ENCODE measurements at places on chromosomes 12 and 14.

DNA sequence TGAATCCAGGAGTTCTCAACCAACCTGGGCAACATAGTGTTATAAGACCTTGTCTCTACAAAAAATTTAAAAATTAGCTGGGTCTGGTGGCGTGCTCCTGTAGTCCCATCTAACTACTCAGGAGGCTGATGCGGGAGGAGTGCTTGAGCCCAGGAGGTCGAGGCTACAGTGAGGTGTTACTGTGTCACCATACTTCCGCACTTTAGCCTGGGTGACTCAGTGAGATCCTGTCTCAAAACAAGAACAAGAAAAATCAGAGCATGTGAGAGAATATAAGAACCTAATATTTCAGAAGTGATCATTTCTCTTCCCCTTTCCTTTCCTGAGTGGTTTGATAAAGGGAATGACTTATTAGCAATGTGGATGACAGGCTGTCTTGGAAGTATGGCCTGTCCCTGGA lies 9.5 kb downstream of the TRAF3 start:
- DNase-seq = no peak

DNA sequence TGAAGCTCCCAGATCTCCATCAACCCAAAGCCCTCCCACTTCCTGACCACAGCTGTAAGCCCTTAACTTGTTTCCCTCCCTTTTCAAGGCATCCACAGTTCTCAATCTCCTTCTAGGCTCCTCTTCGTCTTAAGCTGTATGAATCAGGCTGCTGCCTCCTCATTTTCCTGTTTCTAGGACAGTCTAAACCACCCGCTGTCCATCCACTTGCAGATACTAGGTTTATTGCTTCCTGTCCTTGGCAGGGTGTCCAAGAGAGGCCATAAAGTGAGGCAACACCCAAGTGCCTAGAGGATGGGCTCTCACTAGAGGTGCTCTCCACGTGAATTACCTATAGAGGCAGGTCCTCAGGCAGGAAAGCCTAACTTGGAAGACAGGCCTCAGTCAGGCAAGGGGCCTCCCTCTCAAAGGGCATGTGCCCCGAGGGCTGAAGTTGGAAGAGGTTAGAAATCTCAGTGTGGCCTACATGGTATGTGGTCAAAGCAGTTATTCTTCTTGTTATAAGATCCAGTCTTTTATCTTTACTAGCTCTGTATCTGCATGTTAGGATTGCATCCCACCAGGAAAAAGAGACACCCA lies 8.8 kb upstream of the TMEM106C start:
- no peak for DNase-seq

GRCh38 chr12:41604830-41605229 lies 416.7 kb downstream of the PDZRN4 start:
- no peak for DNase-seq

DNA sequence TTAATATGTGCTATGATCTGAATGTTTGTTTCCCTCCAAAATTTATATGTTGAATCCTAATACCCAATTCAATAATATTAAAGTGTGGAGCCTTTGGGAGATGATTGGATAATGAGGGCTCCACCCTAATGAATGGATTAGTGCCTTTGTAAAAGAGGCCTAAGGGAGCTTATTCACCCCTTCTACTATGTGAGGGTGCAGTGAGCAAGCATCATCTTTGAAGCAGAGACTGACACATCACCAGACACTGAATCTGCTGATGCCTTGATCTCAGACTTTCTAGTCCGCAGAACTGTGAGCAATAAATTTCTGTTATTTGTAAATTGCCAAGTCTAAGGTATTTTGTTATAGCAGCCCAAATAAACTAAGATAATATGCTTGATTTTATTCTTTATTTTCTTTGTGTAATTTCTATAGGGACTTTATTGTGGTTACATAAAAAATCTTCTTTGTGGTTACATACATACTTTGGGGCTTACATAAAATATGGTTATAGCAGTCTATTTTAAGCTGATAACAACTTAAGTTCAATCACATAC lies 131.1 kb upstream of the SLC38A2 start:
- no peak for DNase-seq

DNA sequence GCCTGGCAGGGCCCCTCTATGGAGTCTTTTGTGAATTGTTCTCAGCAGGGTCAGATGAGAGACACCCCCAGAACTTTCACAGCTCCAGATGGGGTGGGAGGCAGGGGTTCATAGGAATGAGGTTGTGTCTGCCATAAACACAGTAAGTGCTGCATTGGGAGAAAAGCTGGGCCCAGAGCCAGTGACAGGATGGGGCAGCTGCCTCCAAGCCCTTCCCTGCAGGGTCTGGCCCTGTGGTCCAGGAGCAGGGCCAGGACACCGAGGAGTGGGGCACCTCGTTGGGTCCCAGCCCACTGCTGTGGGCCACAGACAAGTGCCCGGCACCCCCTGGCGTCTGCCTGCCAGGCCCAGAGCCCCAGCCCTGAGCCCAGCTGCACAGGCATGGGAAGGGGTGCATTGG lies 13.3 kb downstream of the INF2 start:
- DNase-seq = no peak

GRCh38 chr12:67721248-67721647 lies 72.7 kb downstream of the DYRK2 start:
- no peak for DNase-seq

DNA sequence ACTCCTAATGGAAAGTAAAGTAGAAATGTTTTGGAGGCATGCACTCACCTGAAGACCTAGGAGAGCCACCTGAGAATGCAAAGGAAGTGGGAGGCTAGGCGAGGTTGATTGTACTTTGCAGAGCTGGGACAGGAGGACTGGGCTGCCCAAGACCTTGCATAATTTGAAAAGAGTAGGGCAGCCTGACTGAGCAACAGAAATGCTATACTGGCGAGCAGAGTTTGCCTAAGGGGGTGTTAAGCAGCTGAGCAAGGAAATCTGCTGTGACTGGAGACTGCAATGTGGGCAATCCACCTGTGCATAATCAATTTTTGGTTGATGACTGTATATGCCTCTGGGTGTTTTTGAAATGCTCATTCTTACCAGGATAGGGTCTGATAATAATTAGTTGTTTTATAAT lies 834.1 kb downstream of the TRHDE start:
- no peak for DNase-seq

- no peak for DNase-seq
These were observed 41.3 kb downstream of the EVL start for GRCh38 chr14:100106250-100107112.

DNA sequence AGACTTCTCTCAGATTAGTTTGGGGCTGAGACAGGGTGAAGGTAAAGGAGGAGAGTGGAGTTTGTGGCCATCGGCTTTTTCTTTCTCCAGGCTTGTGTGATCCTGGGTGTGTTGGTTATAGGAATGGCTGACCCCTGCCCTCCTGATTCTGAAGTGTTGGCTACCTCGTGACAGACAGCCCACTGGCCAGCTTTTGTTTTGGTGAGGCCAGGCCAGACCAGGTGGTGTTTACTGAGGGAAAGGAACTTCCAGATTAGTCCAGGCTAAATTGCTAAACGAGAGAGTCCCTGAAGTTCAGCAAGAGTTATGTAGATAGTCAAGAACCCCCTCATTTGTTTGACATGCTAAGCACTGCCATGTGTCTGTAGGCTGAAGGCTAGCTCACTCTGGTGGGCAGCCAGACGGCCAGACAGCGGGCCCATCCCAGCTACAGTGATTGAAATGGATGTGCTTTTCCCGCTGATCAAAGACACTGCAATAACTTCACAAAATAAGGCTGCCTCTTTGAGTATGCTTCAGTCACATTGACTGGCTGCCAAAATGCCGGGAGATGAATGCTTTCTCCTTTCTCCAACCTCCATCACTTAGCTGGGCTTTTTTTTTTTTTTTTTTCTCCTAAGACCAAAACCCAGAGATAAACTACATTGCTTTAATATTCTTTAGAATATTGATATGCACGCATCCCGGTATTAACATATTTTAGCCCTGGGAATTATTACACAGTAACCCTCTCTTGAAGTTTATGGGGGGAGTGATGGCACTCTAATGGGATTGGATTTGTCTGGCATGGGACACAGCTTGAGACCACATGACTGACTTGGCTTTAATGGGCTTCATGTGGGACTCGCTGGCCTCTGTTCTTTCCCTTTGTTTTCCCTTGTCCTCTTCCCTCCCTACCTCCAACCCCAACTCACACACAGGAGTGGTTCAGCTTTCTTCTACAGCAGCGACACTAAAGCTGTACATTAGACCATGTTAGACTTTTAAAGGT lies 76.9 kb downstream of the SMOC1 start:
- no peak for DNase-seq

- no peak for DNase-seq
These were observed at the start of gene ADSS1 for GRCh38 chr14:104723651-104724406. TSS of gene ADSS1 (plus strand) at chr14:104724229. CDS start at chr14:104724271, 42 bp downstream.

GRCh38 chr14:58239244-58240195 lies 5.1 kb upstream of the PSMA3 start:
- peak; percentile 83 for DNase-seq

DNA sequence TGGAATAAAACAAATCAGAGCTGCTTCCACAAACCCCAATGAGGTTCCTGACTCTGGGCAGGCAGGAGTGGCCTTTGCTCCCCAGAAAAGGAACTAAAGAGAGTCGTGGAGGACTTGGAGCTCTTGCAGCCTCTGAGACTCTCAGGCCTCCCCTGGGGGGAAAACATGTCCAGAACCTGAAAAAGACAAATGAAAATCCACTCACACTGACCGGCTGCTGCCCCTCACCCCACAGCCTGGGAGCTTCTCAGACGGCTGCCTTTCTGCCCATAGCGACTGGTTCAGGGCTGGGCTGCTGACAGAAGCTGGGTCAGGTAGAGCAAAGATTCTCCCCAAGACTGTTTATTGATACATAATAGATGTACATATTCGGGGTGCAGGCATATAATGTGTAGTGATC lies 356.0 kb downstream of the ADGRD1 start:
- no peak for DNase-seq

DNA sequence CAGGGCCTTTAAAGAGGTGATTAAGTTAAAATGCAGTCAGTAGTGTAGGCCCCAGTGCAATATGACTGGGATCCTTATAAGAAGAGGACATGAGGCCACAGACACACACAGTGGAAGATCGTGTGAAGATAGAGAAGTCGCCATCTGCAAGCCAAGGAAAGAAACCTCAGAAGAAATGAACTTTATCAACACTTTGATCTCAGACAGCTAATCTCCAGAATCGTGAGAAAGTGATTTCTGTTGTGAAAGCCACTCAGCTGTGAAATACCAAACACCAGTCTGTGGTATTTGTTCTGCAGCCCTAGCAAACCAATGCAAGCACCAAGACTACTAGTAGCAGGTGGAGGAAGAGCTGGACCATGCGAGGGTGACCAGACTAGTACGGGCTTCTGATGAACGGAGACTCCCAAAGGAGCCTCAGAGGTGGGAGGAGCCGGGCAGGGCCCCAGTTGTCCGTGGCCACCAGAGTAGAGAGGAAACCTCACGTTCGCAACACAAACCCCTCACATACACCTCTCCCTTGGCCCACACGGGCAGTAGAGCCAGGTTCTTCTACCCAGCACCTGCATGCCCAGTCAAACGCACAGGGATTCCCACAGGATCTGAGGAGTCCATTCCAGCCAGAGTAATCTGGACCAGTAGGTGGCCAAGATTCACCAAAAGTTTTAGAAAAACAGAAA lies 243.0 kb downstream of the TTC8 start:
- DNase-seq = no peak

GRCh38 chr12:25200703-25201102 lies 5.7 kb downstream of the ETFRF1 start:
- no peak for DNase-seq

DNA sequence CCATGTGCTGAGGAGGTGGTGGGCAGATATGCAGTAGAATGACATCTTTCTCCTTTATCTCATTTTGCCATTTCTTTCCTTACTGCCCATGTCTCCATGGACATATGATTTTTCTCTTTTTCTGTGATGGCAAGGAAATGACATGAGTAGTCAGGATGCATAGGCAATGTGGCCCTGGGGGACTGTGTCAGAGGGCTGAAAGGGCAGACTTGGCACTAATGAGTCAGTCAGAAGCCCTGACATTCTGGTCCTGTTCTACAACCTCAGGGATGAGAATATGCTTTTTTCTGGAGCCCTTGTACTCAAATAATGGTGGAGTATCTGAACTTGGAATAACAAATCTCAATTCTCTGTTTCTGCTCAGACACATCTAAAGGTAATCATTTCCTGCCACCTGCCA lies 167.8 kb downstream of the TMEM117 start:
- DNase-seq = no peak

DNA sequence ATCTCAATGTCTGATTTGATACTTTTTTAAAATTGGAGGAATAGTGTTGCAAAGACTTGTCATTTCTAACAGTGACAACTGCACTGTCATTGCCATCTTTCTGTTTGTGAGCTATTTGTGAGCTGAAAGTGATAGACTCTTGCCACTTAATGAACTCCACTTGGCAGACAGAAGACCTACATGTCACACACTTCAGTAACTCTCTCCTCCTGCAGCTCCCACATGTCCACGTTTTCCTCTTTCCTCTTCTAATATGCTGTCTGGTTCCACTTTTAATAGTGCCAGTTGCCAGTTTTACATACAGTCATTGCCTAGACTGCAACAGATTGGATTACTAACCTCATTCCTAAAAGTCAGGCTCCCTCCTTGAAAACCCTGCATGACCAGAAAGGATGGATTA lies 121.5 kb downstream of the CAPZA3 start:
- DNase-seq = no peak

- no peak for DNase-seq
These were observed 13.5 kb upstream of the NRDE2 start for GRCh38 chr14:90345239-90345557.

DNA sequence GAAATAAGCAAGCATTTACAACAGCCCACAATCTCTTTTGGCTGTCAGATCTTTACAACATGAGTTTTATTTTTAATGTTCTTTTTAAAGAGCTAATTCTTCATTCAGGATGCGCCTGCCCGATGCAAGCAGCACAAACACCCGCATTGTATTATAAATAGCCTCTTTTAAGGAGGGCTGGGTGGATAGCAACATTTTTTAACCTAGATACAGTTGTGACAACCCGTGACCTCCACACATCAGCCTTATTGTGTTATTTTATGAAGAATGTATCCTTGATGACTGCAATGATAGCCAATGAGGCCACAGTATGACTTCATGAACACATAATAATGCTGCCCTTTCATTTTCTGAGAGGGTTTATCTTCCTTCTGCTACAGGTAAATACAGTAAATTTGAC lies 173.7 kb downstream of the FOXN3 start:
- DNase-seq = no peak

DNA sequence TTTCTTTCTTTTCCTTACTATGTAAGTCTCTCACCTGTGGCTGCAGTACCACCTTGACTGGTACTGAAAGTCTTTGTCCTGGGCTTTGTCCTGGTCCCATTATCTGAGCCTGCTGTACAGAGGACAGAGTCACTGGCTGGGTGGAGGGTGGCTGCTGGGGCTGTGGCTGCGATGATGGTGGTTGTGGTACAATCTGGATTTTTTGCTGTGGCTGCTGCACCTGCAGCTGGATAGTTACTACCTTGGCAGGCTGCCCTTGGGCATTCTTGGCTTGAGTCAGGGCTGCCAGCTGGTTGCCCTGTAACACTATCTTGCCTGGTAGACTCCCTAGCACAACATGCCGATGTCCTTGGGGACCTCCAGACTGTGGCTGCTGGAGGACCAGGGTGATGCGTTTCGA lies 27.0 kb downstream of the CHD8 start:
- no peak for DNase-seq

DNA sequence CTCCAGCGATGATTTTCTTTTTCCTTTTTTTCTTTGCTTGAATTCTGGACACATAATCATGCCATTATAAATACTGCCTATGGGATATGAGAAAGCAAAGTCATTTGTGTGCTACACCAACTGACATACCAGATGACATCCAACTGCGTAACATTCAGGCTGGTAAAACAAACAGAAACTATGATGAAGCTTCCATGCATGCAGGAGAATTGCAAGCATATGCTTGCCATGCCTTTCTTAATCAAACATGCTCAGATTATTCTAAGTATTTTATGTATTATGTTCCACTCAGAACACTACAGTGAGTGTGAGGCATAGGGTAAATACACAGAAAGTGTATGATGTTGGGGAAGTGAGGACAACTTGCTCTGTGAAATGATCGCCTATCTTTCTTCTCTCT lies 97.4 kb downstream of the C12orf50 start:
- DNase-seq = no peak
